ENCODE measurements at places on chromosomes 3 and 15.

DNA sequence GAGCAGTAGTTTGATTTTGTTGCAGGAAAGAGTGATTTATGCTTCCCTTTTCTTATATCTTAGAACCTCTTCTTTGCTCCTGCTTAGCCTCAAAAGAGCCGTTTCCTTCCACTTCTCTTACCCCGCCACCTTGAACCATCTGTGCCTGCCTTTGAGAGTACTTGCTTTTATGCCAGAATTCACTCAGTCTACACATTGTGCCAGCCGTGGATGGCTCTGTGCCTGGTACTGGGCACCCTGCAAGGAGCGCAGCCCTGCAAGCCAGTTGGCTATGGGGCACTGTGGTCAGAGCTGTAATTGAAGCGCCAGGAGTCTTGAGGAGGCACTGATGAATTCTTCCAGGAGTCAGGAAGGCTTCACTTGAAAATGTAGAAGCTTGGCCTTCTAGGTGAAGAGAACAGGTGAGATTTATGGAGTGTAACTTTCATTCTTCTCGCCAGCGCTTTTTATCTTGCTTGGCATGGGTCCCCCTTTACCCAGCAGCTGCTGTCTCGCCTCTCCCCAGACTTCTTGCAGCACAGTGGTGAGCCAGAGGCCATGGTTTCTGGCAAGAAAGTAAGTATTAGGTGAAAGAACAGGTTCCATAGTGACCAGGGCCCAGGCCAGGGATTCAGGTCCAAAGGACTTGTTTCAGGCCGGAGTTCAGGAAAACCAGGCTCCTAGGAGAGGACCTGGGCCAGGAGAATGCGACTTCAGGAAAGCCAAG lies 4.9 kb downstream of the TMED3 start:
- no peak for DNase-seq

DNA sequence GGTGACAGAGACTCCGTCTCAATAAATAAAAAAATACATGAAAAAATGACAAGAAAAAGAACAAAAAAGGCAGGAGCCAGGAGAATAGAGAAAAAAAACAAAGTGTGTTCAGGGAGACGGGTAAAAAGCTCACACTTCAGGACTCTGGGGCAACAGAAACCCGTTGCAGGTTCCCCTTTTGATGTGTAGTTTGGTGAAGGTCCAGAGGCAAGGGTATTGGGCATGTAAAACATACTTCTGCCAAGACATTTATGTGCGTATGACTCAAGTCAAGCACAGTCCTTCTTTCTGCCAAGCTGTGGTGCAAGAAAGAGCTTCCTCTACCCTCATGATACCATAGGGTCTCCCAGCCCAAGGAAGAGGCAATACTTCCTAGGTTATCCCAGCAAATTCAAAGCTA lies 33.4 kb upstream of the STRIT1 start:
- no peak for DNase-seq

DNA sequence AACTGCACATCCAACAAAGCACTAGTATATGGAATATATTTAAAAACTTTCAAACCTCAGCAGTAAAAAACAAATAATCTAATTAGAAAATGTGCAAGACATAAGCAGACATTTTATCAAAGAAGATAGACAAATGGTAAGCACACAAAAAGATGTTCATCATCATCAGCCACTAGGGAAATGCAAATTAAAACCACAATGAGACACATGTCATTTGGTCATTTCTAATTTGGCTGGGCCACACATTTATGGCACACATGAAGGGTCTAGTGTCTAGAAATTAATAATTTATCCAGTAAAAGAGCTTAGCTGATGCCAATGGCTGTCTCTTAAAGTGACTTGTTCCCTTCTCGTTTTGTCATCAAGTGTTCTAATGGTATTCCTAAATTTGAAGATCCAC lies 45.8 kb downstream of the ARHGAP31 start:
- no peak for DNase-seq

GRCh38 chr3:196837819-196838420 lies 29.8 kb upstream of the SENP5 start:
- DNase-seq: peak; percentile 40

DNA sequence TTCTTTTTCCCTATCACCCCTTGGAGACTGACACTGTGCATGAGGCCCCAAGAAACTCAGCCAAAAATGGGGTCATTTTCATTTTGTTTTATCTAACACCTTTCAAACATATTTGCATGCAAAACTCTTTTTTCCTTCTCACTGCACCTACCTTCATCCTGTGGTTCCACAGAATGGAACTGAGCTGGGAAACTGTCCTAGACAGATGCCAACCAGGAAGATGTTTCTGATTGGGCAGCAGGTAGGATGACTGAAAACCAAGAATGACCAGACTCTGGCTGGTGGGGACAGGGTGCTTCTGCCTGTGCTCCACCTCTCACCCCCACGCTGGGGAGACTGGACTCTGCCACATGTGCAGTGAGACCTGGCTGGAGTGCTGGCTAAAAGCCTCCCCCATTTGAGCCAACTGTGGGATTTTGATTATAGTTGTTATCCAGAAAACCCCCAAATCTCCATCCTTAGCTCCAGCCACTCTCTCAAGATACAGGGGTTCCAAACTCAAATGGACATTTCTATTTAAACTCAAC lies 5.2 kb downstream of the PPIB start:
- no peak for DNase-seq

GRCh38 chr15:99326235-99326634 lies 75.0 kb downstream of the LRRC28 start:
- DNase-seq: no peak

DNA sequence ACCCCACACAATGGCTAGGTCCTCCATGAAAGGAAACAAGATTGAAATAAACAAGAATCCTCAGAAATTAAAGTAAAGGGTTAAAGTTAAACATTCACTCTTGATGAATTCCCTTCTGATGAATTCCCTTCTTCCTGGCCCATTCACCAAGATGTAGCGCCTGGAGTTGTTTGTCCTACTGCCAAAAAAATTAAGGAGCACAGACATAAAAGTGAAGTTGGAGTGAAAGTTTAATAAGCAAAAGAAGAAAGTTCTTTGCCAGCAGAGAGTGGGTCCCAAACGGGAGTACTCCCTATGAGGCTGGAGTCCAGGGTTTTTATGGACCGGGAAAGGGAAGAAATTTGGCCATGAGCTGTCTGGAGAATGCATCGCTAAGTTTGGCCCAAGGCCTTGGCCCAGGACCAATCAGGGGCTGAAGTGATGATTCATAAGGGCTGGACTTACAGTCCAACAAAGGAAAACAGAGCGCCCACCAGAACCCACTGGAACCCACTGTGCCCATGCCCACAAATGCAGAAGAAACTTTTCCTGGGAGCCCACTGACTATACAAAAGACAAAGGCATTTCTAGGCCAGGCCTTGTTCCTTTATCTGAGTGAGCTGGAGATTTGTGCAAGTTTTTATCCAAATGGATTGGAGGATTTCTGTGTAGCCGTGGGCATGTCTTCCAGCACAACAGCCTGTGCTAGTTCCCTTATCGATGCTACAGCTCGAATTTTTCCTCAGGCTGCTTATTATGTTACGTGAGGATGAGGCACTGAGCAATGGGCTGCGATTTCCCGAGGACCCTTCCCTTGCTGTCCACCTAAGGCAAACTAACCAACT lies 1561.6 kb downstream of the OTOL1 start:
- DNase-seq: peak; percentile 40

DNA sequence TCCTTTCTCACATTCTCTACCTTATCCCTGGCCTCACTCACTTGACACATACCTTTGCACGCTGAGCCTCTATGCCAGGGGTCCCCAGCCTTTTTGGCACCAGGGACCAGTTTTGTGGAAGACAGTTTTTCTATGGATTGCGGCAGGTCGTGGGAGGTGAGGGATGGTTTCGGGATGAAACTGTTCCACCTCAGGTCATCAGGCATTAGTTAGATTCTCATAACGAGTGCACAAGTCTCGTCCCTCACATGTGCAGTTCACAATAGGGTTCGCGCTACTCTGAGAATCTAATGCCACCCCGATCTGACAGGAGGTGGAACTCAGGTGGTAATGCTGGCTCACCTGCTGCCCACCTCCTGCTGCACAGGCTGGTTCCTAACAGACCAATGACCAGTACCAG lies 112.5 kb upstream of the EIF1B start:
- no peak for DNase-seq

- DNase-seq: no peak
These were observed 432.9 kb upstream of the CFAP20DC start for GRCh38 chr3:59482684-59483083.

- peak; percentile 81 for DNase-seq
These were observed 23.6 kb downstream of the TIMP4 start for GRCh38 chr3:12135029-12135657.

- DNase-seq: no peak
These were observed 544.6 kb upstream of the NECTIN3 start for GRCh38 chr3:110526777-110527727.

DNA sequence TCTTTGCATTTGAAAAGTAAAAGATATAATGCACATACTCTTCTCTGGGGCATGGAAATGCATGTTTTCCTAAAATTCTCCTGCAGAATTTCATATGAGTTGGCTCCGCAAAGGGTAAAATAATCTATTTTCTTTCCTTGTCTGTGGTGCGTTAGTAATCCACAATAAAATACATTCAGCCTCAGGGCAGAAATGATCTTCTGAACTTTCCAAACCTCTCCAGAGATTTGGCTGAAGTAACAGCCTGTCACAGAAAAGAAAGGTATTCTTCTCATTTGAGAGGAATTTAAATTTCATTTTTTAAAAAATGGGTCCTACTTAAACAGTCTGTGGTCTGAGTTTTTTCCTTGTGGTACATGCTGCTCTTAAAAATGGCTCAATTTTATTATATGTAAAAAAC lies 182.7 kb upstream of the DCBLD2 start:
- no peak for DNase-seq

GRCh38 chr3:81742581-81742980 lies 18.9 kb downstream of the GBE1 start:
- no peak for DNase-seq

GRCh38 chr3:142586803-142587406 lies 8.4 kb upstream of the ATR start:
- peak; percentile 38 for DNase-seq

DNA sequence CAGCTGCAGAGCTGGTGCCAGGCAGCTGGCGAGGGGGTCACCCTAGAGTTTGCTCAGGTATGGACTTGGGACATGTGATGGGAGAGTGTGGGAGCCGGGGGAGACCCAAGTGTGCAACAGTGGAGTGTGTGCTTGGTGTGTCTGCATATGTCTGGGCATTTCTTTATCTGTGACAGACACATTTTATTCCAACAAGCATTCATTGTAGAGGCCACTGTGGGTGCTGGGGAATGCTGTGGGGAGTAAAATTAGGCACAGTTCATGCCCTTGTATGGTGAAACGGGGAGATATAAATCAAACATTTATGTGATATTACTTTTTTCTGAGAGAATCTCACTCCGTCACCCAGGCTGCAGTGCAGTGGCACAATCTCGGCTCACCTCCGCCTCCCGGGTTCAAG lies 4.2 kb downstream of the ACY1 start:
- DNase-seq: no peak

DNA sequence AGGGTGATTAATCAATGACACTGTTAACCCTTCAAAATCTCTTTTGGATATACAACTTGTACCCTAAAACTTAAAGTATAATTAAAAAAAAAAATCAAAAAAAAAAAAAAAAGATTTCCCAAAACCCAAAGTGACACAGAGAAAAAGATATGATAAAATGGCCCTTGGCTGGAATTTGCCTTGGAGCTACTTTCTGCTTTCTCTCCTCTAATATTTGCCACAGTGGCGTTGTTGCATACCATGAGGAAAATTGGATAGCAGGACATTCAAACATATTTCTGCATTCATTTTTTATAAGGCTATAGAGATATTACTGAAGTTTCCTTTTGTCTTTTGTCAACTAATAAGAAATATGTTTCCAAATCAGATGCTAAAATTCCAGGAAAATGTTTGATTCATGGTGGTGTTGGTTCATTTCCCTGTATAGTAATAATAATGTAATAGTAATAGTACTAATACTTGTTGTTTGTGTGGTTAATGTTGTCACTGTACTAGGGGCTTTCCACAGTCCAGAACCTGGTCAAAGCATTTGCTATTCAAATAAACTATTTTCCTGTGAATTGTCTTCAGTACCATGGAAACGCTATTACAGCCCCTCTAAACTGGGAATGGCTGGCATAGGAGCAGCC lies 441.3 kb upstream of the THBS1 start:
- no peak for DNase-seq

- no peak for DNase-seq
These were observed 93.4 kb upstream of the CTDSPL start for GRCh38 chr3:37768107-37768809.
